ENCODE measurements at places on chromosomes 4 and X.

DNA sequence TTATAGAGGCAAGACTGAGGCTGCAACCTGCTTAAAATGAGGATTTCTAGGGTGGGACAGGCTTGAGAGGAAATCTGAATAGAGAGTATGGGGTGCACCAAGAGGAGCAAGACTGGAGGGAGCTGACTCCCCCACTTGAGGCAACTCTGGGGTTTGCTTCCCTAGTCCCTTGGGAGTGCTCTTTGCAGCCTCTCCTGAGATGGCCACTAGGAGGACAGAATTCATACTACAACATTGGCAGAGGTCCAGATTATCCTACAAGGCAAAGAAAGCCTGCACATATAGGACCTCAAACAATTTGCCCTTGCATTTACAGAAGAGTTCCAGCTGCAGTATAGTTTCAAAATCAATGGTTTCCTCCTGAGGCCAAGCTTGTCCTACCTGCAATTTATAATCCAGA is 830.9 kb downstream of the TECRL start:
- no peak for DNase-seq

DNA sequence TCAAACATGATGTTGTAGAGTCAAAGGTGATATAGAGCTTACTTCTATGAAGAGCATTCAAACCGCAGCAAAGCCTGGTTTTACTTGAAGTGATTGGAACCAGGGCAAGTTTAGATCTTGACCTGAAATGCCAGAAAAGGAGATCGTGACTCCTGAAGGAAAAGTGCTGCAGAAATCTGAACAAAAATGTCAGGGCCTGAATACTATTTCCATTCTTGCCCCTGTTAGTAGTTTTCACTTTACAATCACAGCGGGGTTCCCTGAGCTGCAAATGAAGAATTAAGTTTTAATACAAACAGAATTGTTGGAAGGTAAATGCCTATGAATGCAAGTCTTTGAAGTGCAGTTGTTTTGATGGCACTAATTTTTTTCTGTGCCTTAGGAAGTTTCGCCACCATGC is 4.1 kb downstream of the SLIT2 start:
- no peak for DNase-seq

DNA sequence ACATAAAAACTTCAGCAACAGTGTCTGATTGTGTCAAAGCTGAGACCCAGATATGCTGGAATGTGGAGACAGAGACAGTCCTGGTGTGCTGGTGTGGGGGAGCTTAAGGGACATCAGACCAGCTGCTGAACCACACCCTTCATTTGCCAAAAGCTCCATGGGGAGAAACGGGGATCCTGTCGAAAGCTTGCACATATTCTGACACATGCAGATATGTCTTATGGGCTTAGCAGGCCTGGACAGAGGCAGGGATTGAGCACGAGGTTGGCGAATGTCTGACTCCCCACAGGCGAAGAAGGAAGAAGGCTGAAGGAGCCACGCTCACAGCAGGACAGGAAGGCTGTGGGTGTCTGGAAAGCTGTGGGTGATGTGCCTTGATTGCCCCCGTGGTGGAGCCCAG is 72.1 kb upstream of the ACSL1 start:
- DNase-seq: no peak

DNA sequence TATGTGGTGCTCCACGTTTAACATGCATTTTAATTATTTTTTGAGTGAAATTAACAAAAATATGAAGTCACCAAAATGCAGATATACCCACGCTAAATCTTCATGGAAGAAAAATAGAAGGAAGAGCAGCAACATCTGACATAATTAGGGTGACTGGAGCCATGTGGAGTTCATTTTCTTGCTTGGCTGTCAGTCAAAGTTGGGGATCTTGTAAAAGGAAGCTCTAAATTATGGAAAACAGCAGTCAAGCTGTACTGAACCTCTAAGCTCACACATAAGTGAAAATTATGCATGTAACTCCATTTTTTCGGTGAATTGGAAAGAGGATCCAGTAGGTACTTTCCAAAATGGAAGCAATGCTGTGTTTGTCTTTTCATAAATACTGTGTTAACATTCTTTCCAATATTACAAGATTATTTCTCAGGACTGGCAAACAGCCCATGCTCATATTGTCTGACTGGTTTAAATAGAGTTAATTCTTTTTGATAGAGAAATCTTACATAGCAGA is 9.7 kb upstream of the PDGFC start:
- no peak for DNase-seq

- DNase-seq: no peak
Observed at GRCh38 chrX:3384327-3384726, 37.9 kb upstream of the MXRA5 start.

GRCh38 chr4:181846934-181847333 is 396.3 kb upstream of the TENM3 start:
- no peak for DNase-seq

- no peak for DNase-seq
Observed at GRCh38 chr4:54089875-54090274, 10.1 kb upstream of the GSX2 start.

GRCh38 chrX:13791559-13791958 is 25.3 kb downstream of the GPM6B start:
- no peak for DNase-seq

DNA sequence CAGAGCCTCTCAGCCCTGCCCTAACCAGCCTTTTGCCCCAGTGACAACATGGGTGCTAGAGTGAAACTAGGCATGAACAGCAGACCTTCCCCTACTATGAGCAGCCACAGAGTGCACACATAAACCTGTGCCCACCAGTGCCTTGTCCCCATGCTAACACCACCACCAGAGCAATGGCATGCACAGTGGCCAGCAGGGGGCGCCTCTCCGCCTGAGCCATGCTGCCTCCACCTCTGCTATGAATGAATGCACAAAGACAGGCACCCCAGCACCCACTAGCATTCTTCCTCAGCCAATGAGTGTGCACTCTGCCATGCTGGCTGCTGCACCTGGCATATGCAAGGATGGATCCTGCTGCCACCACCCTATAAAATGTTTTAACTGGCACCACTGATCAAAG is 286.9 kb upstream of the FGF16 start:
- DNase-seq: no peak

GRCh38 chr4:2126309-2127043 is 67.3 kb downstream of the NAT8L start:
- no peak for DNase-seq

DNA sequence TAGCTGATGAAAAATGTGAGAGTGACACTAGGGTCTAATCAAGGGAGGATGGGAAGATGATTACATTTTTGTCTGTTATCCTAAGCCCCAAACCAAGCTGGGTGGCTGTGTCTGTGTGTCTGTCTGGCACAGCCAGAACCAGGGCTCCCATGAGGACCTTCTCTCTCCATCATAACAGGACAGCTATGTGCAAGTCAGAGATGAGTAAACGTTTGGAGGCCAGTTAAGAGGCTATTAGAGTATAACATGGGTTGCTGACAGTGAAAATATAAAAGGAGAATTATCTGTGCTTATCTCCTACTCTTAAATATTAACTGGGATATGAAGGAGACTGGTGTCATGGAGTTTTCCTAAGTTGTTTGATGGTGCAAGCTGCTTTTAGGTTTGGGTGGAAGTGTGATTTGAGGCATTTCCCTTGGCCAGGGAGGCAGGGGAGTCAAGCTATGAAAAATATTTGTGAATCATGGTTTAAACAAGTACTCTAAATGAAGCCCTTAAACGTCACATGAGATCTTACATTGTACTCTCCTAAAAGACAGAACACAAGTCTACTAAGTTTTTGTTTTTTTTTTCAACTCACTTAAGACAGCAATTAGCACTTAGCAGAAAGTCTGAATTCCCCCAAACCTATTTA is 156.2 kb downstream of the ENOX2 start:
- no peak for DNase-seq

DNA sequence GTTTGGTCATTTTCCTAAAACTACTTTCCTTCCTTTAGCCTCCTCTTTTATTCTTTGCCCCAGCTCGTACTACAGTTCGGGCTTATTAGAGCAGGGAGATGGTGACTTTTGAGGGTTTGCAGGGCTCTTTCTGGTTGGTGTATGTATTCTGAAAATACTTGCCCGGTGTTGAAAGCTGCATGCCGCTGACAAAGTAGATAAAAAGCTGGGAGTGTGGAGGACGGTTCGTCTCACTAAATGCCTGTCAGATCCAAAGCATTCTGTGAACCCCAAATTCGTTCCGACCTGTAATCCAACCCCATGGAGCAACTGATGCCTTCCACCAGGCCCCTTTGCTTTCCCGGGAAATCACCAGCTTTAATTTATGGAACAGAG is 19.2 kb downstream of the TRIM2 start:
- no peak for DNase-seq

DNA sequence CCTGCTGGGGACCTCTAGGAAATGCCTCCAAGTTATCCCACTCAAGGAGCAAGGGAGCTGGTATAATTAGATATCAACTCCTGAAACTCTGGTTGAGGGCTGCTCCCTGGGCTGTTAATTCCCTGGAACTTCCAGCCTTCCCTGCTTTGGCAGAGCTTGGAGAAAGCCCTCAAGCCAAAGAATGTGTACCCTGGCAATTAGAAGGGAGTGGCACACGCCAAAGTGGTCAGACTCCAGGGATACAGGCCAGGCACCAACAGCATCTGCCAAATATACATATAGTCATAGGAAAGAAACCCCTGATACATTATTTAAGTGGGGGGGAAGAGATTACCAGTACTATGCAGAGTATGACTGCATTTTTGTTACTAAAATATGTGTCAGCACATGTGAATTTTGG is 616.8 kb downstream of the BCOR start:
- no peak for DNase-seq

DNA sequence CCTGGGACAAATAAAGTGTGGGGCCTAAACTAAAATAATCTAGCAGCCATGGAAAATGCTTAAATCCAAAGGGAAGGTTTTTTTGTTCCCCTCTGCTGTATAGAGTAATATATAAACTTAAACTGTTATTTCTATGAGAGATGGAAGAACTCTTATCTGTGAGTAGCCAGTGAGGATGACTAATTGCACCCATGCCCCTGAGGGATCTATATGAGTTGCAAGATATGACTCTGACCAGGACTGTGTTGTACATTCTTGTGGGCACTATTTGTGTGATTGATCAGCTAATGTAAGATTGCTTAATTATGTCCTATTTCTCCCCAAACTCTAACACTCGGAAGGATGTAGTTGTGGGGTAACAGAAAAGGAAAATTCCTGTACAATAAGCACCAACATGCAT is 35.2 kb upstream of the AMBN start:
- DNase-seq: no peak

DNA sequence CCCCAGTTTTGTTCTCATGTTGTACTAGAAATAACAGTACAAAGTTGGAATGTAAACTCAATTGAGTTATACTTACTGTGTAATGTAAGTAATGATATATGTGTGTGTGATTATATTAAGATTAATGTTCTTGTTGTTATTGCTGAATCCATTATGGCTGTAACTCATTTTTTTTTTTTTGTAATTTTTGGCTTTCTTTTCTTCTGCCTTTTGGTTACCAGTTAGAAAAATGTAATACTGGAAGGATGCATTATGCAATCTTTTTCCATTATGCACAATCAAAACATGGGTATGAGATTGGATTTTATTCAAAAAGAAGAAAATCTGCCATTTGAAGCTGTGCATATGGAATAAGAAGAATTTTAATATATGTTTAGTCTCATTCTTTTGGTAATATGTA is 34.0 kb downstream of the BANK1 start:
- no peak for DNase-seq

DNA sequence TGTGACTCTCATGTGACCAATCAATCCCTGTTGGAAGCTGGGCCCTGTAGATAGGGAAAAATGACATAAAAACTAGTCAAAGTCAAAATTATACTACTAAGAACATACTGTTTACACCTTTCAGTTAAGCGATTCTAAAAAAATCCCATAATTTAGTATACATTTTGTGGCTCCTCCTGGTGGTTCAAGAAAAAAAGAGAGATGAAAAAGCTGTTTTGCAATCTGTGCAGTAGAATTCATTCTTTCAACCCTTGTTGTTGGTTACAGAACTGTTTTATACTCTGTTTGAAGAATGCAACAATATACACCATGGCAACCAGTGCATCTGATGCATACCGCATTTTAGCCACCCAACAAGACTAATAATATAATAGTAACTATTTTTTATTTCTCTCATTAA is 66.8 kb upstream of the ANK2 start:
- DNase-seq: no peak

- DNase-seq: no peak
Observed at GRCh38 chrX:49175435-49176274, 4.0 kb downstream of the PLP2 start.

GRCh38 chr4:184814686-184815045 is 11.1 kb downstream of the ACSL1 start:
- no peak for DNase-seq

- peak; percentile 2 for DNase-seq
Observed at GRCh38 chr4:136864604-136865185, 667.6 kb downstream of the PCDH18 start.

GRCh38 chrX:23904096-23904495 is 3.6 kb downstream of the APOO start:
- no peak for DNase-seq

GRCh38 chr4:62709618-62710252 is 1509.6 kb downstream of the ADGRL3 start:
- no peak for DNase-seq

Data from GM19239 (cell line).